ENCODE measurements at places on chromosomes 1 and 21.

DNA sequence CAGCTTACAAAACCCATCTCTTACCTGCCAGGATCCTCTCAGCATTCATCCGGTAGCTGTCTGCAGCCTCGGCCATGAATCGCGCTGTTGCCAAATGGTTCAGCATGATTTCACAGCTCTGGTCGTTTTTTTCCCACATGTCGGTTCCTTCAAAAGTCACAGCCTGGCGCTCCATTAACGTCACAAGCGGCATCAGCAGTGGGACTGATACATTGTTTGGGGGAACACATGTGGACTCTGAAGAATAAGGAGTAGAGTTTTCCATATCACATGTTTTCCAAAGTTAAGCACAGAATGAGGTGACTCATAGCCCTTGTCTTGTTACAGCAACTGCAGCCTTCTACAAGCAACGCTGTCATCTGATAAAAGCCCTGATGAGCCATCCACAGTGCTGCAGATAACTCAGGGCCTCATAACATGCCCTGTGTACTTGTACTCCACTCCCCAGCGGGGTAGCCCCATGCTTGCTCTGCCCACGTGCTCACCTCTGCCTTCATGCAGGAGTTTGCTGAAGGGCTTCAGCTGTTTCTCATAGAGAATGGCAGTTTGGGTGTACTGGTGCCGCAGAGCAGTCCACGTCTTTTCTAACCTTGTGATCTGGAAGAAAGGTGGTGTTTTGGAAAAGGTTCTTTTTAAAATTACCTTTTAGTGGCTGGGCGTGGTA, 114.2 kb downstream of the BCAR3 start:
- peak; percentile 91 for DNase-seq

- DNase-seq: peak; percentile 50
Measured at GRCh38 chr1:207002724-207003146, 29.8 kb downstream of the C1orf116 start.

DNA sequence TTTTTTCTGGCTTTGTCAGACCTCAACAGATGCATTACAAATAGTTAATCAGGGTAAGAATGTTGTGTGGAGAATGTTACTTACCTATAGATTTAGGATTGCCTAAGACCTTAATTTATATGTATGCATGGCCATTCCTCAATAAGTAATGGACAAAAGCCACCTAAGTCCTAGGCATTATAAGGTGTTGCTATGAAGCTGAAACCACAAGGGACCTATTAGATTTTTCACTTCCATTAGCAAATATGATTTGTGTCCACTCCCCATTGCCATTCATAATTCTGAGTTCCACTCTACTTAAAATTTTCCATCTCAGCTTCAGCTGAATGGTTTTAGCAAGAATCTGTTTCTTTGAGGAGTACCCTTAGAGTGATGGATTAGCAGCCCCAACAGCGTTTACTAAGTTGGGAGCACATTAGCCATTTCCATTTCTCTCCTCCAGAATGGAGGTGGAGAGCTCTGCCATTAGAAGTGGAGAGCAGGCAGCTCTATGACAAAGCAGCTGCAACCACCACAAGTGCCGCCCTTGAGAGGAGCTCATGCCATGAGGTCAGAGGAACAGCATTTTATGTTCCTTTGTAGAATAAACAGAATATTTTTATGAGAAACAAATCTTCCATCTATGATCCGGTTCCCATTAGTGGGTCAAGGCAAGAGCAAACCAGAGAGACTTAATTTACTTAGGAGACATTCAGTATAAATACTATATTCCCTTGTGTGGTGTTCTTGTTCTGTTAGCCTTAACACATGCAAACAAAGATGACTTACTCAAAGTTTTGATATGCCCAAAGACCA, 28.9 kb upstream of the C1orf87 start:
- DNase-seq: peak; percentile 16

GRCh38 chr1:33424205-33424604, 6.7 kb downstream of the PHC2 start:
- peak; percentile 76 for DNase-seq

GRCh38 chr1:171126504-171126903, 35.8 kb downstream of the FMO3 start:
- DNase-seq: no peak

DNA sequence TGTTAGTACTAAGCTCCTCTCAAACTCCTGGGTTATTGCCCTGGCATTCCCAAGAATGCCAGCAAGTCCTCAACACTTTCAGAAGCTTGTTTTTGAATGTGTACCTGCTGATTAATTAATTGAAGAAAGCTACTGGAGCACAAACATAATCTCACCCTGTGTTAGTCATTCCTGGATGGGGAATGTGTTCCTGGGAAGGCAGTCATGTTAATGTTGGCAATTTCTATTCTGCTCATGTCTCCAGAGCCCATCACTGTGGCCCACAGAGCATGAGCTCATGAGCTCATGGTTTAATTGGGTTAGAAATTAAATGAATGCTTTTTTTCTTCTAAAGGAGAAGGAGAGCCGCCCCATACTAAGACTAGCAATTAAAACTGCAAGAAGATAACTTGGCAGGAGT, 31.9 kb upstream of the KCNA3 start:
- no peak for DNase-seq

- DNase-seq: no peak
Measured at GRCh38 chr1:226401355-226402303, 6.3 kb downstream of the PARP1 start.

DNA sequence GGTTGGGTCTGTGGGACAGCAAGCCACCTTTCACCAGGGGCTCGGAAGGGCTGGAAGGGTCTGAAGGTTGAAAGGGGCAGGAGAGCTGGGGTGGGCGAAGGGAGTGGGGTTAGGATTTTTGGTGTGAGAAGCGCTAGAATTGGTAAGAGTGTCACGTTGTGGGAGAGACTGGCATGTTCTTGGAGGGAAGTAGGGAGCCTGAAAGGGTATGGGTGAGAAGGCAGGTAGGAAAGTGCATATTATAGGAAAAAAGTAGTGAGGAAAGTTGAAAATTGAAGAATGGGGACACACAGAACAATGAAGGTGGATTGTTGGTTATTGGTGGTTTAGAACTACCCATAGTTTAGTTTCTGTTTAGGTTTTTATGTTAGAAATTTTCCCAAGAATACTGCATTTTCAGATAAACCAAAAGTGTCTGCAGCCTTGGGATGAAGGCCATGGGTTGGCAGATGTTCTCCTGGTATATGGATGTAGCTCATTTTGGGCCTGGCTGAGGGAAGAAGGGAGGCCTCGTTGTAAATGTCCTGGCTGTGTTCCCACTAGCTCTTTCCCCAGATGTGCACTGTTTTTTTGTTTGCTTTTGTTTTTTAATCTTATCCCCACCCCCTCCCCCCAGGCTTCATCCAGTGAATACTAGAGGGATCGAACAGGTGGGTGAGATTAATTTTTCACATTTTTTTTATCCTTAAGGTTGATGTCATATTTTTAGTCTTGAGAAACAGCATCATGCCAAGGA, 1.2 kb downstream of the LRRC42 start:
- DNase-seq: no peak

DNA sequence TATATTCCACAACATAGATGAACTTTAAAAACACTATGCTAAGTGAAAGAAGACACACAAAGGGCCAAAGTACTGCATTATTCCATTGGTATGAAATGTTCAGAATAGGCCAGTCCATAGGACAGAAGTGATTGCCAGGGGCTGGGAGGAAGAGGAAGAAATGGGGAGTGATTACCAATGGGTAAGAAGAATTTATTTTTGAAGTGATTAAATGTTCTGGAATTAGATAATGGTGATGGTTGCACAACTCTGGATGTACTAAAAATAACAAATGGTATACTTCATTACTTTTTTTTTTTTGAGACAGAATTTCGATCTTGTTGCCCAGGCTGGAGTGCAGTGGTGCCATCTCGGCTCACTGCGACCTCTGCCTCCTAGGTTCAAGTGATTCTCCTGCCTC, 61.7 kb downstream of the CHD5 start:
- DNase-seq: peak; percentile 75

GRCh38 chr1:42172381-42173133, 8.0 kb upstream of the GUCA2A start:
- peak; percentile 26 for DNase-seq

DNA sequence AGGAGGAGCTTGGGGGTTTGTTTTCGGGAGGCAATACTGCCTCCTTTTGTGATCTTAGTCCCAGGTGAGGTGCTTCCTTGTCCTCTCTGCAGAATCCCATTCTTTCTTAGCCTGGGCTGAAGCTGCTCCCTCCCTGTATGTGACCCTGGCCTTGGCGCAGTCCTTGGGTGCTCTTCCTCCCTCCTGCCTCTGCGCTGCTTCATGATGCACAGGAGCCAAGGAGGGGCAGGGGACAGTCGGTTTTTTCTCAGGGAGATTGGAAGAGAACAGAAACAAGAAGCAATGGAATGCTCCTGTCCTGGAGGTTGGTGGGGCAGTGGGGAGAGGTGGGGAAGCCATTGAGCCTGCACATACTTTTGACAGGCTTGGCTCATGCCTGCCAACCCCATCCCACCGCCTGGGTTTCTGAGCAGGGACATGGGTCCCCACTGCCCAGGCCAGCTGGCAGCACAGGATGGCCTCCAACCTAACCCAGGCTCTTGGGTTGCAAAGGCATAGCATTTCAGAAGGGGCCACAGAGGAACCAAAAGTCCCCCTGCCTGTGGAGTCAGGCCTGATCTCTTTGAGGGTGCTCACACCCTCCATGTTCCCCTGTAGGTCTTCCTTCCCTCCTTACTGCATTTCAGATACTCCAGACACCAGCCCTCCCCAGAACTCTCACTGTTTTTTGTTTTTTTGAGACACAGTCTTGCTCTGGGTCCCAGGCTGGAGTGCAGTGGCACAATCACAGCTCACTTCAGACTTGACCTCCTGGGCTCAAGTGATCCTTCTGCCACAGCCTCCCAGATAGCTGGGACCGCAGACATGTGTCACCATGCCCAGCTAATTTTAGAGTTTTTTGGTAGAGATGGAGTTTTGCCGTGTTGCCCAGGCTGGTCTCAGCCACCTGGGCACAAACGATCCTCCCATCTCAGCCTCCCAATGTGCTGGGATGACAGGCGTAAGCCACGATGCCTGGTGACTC, 16.1 kb downstream of the IL6R start:
- no peak for DNase-seq

DNA sequence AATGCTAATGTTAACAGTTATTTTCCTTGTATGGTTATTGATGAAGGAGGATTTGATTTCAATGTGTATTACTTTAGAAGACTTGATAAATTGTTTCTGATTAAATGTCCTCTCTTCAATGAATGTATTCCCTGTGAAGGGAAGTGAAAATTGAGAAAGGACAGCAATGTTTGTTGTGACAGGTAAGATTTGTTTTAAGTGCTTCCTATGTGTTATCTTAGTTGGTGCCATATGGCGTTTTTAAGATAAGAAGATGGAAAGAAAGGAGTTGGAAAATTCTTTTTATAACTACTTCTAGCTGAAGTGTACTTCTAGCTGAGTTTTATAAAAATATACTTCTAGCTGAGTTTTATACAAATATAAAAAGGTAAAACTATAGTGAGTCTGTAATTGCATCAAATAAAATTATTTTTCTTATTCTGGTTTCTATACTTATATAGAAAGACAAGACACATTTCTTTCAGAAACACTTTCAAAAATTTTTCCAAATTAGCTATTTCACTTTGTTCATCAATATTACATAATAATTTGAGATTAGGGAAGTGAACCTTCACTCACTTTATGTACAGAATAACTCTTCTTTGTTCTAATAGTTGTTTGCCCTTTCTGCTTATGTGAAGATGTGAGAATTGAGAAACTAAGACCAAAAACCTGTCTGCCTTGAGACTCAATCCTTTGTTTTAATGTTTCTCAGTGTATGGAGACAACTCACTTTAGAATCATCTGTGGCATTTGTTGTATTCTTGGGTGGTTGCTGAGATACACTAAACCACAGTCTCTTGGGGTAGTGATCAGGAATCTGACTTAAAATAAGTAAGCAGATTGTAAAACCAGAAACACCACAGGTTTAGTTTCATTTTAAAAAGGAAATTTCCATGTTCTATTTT, 382.9 kb upstream of the B3GALT2 start:
- peak; percentile 88 for DNase-seq

GRCh38 chr1:100322436-100323211, 29.7 kb upstream of the CDC14A start:
- DNase-seq: peak; percentile 42

GRCh38 chr1:13809461-13810159, 109.6 kb downstream of the PRDM2 start:
- no peak for DNase-seq

GRCh38 chr1:16967095-16967575, 13.3 kb downstream of the MFAP2 start:
- peak; percentile 63 for DNase-seq

DNA sequence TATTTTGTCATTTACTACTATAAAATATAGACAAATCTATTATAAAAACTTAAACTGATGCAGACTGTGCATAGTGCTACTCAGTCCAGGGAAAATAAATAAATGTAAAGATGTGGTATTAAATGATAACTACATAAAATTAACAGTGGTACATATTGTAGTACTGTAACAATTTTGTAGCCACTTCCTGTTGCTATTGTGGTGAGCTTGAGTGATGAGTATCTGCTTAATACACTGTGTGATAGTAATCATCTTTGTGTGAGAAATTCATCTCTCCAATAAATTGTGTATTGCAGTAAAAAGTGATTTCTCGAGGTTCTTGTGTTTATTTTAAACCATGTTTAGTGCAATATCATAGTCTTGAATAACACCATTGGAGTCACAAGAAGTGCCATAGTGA, 353.4 kb upstream of the ZRANB2 start:
- no peak for DNase-seq

GRCh38 chr1:82318265-82318664, 517.5 kb downstream of the ADGRL2 start:
- DNase-seq: no peak

- peak; percentile 83 for DNase-seq
Measured at GRCh38 chr1:151976858-151977257, 16.8 kb downstream of the S100A10 start.

DNA sequence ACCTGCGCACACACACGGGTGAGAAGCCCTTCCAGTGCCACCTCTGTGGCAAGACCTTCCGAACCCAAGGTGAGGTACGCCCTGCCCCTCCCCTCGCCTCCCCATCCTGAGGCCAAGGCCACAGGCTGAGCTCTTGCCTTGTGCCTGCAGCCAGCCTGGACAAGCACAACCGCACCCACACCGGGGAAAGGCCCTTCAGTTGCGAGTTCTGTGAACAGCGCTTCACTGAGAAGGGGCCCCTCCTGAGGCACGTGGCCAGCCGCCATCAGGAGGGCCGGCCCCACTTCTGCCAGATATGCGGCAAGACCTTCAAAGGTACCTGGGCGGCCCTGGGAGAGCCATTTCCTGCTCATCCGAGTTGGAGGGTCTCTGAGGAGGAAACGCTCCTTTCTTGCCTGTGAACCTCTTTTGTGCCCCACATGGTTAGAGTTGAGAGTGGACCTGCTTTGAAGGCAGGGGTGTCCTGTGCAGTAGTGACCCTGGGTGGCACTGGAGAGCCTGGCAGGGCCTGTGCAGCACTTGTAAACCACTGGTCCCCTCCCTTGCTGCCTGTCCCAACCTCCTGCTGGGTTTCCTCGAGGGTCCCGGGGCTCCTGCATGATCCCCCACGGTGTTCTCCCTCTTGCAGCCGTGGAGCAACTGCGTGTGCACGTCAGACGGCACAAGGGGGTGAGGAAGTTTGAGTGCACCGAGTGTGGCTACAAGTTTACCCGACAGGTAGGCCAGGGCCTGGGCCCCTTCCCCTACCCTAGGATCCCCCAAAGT, 8.5 kb downstream of the ZBTB48 start:
- DNase-seq: no peak
